Activated T-helper 1 cell treated with Interleukin-2 at 50 U/mL for 16 hours (primary cell): ENCODE measurements at places on chromosomes 5 and 9.

- DNase-seq = no peak
These were observed 55.8 kb downstream of the ANXA2R start for GRCh38 chr5:42984307-42984706.

GRCh38 chr5:5025774-5026408 is 114.2 kb upstream of the ADAMTS16 start:
- DNase-seq = no peak

GRCh38 chr9:15743512-15743911 is 190.7 kb downstream of the CCDC171 start:
- DNase-seq = no peak

DNA sequence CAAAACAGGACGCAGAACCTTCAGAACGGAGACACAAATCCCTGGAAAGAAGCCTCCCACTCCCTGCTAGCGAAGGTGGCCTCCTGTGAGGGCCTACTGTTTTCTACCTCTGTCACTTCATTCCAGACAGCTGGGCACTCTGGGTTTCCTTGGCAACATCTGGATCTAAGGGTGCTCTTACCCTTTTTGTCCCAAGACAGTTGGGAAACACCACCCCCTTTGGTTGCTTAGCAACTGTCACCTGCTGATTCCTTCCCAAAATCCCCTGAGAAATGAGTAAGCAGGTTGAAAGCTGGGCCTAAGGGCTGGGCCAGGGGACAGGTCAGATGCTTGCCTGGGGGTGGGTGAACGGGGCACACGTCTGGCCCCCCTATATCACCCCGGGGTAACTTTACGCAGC is 29.4 kb downstream of the NANS start:
- no peak for DNase-seq

GRCh38 chr9:134617836-134618162 is 23.8 kb upstream of the COL5A1 start:
- no peak for DNase-seq

DNA sequence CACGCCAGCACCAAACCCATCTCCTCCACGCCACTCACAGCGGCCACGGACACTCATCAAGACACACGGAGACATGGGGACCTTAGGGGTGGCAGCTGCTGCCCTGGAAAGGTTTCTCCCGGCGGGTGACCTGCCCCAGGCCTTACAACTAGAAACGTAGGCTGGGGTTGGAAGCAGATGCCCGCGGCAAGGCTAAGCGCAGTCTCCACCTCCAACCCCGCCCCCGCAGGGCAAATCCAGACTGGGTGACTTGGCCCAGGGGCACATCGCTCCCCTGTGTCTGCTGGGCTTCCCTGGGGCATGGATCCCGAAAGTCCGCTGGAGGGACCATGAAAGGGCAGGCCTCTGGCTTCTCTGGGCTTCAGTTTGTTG is 12.0 kb upstream of the ASS1 start:
- DNase-seq = no peak

DNA sequence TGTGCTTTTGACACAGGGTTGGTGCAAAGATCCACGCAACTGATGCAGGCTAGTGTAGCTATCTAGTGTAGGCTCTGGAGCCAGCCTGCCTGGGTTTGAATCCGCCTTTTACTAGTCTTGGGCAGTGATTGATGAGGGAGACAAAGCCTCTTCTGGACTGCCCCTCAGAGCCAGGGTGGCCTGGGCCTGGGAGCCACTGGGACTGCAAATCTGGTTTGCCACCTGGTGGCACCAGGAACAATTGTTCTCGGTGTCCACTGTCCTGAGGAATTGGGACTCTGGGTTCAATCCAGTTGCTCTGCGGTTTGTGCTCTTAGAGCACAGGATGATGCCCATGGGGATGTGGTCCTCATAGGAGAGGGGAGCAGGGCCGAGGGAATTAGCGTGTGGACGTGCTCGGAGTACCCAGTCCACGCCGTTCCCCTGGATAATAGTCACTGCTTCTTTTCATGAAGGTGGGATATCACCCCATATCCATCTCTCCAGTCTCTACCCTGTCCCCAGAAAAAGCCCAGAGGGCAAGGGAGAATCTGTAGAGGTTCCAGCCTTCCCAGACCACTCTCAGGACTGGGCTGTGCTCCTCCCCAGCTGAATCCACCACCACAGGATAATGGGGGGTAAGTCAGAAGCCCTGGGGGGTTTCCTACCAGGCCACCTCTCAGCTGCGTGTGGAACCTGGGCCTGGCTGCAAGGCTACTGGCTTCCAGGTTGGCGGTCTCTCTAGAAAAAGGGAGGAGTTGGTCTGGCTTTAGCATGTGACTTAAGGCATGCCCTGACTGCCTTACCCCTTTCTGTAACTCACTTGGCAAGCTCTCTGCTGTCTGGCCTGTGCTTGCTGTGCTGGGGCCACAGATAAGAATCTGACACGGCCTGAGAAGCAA is 1.9 kb downstream of the B4GALT7 start:
- DNase-seq = no peak
